Esophagus mucosa (tissue), 1 donor: ENCODE measurements at places on chromosomes 16 and 17. TPM values are rescaled to one million over a fixed set of nuclear protein-coding genes. Genes with fewer than 3 reads are reported as not detected.

The PRKCB gene
- total RNA-seq, result 0.76 TPM

DNA sequence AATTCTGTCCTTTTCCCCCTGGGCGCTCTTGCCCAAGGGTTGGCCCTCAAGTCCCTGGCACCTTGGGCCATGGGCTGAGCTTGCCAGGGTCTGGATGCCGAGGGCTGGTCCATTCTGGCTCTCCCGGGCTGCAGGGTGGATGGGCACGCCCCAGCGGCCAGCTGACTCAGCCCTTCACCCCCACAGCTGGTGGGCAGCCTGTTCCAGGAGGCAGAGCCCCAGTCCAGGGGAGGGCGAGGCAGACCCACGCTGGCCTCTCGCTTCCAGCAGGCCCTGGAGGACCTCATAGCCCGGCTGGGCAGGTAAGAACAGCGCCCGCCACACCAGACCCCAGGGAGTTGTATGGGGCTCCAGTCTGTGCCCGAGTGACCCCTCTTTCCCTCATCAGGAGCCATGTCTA is 15.0 kb downstream of the MYO15B start:
- peak; percentile 1 for ATAC-seq

The NPIPA2 gene
- total RNA-seq, result 0.48 TPM

DNA sequence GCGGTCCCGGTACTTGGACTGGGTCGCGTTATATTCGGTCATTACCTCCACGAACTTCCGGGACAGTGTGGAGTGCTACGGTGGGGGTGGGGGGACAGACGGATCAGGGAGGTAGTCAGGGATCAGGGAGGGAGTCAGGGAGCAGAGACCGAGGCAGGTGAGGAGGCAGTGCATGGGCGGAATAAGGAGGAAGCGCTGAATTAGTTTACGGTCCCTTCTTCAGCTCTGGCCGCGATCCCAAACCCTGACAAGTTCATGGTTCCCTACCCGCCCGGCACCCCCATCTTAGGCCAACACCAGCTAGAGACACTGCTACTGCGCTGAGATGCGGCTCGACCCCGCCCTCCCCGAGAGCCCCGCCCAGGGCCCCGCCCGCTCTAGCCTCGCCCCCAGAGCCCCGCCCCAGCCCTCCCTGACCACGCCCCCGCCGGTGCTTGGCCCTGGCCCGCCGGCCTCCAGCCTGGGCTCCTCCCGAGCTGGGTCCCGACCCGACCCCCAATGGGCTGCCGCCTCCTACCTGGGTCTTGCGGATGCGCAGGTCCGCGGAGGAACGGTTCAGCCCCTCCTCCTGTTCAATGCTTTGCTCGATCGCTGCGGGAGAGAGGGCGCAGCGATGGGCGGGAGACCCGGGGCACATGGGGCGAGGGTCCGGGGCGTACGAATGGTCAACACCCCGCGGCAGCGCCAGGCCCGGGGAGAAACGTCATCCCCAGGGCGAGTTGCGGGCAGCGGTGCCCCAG is 12.1 kb downstream of the HSD3B7 start:
- peak; percentile 91 for ATAC-seq

DNA sequence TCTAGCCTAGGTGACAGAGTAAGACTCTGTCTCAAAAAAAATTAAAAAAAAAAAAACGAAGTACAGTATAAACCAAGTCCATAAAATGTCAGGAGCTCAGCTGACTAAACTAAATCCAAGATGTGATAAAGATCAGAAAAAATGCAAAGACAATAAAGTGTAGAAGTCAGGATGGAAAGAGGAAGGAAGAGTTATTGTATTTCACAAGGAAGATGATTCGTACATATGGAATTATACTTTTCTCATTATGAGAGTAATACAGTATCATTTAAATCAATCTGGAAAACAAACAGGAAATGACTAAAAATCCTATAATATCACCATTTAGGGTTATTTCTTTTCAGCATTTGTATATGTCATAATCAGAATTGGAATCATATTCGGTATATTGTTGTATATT is 11.4 kb upstream of the APOH start:
- ATAC-seq, result no peak

- ATAC-seq, result no peak
Observed at GRCh38 chr17:69067274-69068047, 6.7 kb upstream of the ABCA9 start.

- ATAC-seq, result peak; percentile 49
Observed at GRCh38 chr16:28524681-28525171, 14.0 kb downstream of the NUPR1 start.
